ENCODE measurements at places on chromosomes 2 and 18.

- no peak for DNase-seq
These were observed 97.7 kb downstream of the PIGN start for GRCh38 chr18:62089174-62089573.

- DNase-seq = no peak
These were observed 93.6 kb downstream of the ASAP2 start for GRCh38 chr2:9300214-9300613.

DNA sequence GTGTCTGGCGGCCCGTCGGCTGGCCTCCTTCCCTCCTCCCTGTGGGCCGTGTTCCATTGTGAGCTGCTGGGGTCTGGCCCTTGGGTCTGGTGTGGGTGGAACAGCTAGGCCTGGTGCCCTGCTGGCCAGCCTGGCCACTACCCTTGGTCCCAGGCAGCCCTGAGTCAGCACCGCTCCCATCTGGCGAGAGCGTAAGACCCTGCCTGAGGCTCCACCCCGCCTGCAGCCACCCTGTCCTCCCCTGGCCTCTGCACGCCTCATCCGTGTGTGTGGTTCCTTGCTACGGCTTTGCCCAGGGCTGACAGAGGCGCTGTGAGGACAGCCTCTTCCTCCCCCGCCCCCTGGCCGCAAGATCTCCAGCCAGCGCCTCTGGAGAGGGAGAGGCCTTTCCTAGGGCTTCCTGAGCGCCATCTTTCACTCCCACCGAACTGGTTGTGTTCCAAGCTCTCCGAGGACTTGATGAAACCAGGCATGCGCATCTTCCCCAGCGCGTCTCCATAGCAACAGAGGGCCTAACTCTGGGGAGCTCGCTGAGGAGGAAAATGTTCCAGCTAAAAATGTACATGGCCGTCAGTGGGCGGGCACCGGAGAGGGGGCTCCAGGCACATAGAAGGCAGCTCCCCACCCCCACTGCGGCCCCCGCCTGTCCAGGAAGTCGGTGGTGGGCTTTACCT, 83.0 kb downstream of the STPG4 start:
- DNase-seq = peak; percentile 82

DNA sequence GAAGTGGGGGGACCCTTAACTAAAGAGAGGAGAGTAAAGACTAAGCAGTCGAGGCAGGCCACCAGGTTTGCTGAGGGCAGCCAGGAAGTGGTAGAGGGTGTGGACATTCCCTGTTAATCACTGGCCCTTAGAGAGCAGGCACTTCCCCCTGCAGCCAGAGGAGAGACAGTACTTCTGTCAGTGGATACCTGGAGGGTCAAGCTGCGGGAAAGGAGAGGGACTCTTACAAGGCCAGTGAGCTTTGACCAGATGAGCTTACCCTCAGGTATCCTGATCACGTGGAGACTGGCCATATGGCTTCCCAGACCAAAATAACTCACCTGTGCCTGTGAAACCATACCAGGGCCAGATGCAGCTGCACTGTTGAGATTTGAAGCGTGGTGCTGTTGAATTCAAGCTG, 28.6 kb downstream of the ITGA6 start:
- DNase-seq = no peak

- DNase-seq = no peak
These were observed 5.1 kb downstream of the SERPINB11 start for GRCh38 chr18:63707816-63708215.

GRCh38 chr2:46390901-46391395, 88.4 kb upstream of the TMEM247 start:
- no peak for DNase-seq

GRCh38 chr2:157497638-157498314, 53.9 kb upstream of the CYTIP start:
- peak; percentile 52 for DNase-seq

DNA sequence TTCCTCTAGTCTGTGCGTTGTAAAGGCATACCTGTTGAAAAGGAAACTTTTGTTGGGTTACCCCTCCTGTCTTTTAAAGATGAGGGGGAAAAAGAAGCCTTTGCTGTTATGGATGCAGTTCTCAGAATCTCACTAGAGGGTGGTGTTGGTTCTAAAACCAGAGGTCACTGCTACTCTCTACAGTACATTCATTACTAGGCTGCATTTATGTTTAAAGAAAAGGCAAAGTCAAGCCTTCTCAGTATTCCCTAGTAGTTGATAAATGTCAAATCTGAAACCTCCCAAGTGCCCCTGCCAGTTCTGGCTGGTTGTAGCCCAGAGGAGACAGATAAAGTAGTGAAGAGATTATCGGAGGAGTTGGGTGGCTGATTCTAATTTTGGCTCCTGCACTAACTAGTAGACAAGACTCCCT, 1.4 kb upstream of the PLCL1 start:
- DNase-seq = peak; percentile 89
